NCI-H524 treated with DMSO at 0.1 percent for 48 hours (cell line): ENCODE measurements at places on chromosomes 1 and 21.

DNA sequence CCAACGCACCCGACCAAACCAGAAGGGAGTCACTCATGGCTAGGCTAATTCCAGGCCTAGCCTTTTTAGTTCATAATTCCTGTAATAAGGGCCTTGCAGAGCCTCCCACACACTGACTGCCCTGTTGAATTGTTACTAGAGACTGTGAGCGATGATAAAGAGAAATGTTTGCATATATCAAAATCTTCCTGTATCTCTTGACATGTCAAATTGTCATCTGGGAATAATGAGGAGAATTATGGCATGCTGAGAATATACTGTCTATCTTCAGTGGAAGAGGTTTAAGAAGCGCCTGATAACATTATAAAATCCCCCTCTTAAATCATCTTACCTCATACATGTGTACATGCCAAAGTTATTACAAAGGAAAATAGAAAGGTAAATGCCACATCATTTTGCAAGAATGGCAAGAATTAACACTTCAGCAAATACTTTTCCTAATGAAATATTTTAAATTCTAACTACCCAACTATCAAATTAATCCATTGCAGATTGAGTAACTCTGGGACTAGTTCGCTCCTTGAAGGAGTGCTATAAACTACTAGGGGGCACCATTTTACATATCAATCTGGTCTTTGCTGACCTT, 144.1 kb downstream of the CENPF start:
- DNase-seq, result no peak

DNA sequence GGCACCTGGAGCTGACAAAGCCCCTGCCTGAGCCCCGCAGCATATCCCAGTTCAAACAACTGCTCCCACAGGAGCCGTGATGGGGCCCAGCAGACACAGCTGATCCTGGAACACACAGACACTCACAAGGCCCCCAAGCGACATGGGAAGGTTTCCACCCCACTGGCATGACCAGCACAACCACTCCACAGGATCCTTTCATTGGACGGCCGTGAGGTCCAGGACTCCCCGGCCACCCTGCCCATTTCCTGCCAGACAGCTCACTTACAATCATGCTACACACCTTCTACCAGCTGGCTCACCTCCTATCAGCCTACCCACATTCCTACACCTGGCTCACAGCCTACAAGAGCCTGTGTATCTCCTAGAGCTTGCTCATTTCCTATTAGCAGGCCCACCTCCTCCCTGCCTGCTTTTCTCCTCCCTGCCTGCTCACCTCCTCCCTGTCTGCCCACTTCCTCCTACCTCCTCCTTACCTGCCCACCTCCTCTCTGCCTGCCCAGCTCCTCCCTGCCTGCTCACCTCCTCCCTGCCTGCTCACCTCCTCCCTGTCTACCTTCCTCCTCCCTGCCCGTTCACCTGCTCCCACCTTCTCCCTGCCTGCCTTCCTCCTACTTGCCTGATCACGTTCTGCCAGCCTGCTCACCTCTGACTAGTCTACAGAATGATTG, 73.9 kb downstream of the MATN1 start:
- no peak for DNase-seq

DNA sequence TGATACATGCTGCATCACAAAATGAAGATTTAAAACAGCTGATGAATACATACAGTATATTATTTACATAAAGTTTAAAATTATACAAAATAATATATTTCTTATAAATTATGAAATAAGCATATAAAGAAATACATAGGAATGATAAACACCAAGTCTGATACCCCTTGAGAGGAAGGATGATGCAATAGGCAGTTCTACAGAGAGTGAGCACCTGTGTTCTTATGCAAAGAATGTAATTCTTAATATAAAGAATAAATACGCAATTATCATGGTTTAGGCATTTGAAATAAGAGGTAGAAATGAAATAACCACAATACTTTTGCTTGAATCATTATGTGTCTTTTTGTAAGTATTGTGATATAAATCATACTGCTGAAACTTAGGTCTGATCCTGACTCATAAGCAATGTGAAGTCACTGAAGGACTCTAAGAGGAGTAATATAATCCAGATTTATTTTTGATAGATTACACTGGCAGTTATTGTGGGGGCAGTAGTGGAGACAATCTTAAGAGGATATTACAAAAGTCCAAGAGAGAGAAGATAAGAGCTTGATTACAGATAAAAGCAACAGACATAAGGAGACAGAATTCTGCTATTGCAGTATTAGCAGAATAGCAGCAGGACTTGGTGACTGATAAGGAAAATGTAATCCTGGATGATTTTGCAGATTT, 39.0 kb downstream of the TTLL7 start:
- no peak for DNase-seq

GRCh38 chr1:111139324-111139955, 453 bp downstream of the DRAM2 start:
- no peak for DNase-seq

- no peak for DNase-seq
These were observed 48.2 kb downstream of the DDX20 start for GRCh38 chr1:111803951-111804350.

- DNase-seq, result no peak
These were observed 101.3 kb upstream of the USP24 start for GRCh38 chr1:55316502-55316901.

DNA sequence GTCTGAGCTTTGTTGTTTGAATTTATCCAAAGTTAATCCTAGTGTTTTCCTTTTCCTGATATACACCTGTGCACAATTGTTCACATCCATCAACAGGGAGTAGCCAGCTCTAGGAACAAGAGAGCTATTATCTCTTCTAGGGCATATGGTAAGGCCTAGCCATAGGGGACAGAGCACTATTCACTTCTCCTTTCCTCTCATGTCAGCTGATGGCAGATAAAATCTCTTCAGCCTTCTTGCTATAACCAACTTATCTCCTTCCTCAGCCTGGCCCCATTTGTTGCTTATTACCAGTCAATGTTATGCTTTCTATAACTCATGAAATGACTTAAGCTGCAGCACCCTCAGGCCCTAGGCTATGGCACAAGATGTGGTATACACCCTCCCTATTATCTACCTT, 38.9 kb downstream of the PATJ start:
- DNase-seq, result no peak

DNA sequence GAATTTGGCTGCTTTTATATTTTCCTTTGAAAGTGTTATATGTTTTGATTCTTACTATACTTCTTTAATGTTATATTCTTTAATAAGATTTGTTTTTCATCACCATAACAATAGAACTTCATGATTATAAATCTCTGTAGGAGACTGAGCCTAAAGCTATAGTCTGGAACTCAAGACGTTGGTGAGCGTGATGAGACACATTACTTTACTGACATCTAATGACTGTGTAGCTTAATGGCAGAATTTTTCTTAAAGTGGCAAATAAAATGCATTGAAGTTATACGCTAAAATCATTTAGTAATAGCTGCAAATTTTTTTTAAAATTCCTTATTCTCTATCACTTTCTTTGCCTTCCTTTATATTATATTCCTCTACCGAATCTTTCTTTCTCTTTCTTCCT, 56.1 kb upstream of the HAO2 start:
- DNase-seq, result no peak

DNA sequence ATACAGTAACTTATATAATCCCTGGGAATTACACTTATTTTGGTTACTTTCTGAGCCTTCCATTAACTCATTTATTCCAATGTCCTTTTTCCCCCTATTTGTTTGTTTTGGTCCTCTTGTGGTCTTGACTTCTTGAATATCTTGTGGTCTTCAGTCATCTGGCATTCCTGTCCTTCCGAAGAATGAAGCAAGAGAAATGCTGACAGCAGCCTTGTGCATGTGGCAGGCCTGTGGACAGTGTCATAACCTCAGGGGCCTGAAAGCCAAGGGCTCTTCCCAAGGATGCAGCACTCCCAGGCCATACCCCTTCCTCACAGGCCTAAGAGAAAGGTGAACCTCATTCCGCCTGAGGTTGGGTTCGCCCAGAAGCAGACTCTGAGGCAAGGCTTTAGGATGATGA, 470.2 kb downstream of the DISC1 start:
- no peak for DNase-seq

- no peak for DNase-seq
These were observed 55.1 kb downstream of the KCNC4 start for GRCh38 chr1:110265186-110265585.

DNA sequence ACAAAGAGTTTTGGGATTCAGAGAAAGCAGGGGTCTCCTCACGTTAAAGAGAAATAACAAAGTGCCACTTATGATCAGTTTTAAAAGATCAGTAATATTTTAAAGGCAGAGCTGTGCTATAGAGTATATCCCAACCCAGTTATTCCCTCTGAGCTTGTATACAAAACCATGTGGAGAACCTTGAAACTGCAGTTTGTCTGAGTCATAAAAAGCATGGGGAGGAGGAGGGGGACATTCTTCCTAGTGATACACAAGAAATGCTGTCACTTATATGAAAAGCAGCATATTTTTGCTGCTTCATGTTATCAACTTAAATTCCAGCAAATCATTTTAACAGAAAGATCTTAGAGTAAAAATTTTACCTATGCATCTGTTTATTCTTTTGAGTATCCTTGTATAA, 244.5 kb downstream of the GPR52 start:
- DNase-seq, result no peak

DNA sequence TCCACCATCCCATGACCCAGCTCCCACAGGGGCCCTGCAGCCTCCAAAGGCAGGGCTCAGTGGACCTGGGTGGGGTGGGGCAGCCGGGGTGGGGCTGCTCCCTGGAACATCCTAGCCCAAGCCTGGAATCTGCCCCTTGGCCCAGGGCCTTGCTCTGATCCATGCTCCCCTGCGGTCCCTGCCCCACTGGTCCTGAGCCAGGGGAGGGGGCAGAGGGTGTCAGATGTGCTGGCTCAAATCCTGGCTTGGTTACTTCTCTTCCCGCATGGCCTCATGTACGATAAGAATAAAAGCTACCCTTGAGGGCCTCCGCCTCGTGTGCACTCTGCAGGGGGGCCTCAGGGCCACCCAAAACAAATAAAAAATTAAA, 819 bp downstream of the SLC25A34 start:
- no peak for DNase-seq

DNA sequence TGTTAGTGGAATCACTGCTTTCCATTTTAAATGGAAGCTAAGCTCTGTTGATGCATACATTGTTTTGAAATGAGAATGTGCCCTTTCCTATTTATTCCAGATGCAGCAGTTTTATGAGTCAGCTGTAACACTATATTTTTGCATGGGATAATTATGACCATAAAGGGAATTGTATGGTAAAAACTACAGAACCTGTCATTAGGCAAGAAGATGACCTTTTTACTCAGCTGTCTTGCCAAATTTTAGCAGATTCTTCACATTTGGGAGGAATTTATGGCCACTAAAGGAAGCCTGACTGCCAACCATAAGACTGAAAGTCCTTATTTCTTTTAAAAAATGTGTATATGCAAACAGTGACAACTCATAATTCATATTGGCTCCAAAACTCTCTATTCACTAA, 356.3 kb upstream of the PRMT6 start:
- DNase-seq, result no peak

- DNase-seq, result no peak
These were observed 78.8 kb upstream of the PPM1J start for GRCh38 chr1:112793631-112794565.

DNA sequence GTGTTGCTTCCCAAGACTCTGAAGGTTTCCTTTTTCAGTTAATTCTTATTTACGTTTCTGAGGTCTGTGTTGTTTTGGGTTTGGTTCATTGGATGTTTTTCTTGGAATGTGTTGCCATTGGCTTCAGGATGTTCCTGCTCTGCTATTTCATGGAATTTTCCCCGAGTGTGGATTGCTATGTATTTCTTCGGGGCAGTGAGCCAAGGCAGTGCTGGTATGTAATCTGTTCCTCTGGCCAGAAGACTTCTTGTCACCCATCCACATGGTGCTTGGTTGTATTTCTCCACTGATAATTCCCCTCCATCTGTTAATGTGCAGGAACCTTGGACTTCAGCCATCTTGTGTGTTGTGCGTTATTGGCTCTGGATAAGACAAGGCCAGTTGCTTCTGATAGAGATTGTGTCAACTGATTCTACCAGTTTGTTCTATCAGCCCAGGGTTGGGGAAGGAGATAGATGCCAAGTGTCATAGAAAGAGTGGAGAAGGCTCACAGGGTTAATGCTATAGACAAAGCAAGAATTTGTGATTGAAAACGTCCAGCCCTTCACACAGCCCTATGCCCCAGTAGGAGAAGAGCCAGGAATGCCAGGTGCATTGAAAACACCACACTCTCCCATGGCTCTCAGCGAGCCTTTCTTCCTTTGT, 505.2 kb downstream of the PLPP3 start:
- DNase-seq, result no peak

DNA sequence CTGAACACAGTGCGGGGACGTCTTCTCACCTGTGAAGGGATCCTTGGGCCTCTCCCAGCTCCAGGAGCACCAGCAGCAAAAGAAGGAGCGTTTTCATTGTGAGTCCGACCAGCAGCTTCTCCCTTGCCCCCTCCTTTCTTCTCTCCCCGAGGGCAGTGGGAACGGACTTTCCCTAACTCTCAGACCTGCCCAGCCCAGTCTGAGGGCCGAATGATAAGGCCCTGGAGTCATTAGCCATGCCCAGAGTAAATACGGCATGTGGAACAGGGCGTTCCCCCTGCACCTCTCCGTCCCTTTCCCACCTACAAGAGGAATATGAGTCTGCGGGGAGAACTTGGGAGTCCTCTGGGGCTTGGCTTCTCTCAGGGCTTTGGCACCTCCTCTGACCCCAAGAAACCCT, at the start of gene CTSE:
CTSE (minus strand) TSS at position 201 of the 400 bp plus-strand sequence; CDS start at position 97, 104 bp downstream.
- no peak for DNase-seq

- no peak for DNase-seq
These were observed 1019.2 kb downstream of the TTLL7 start for GRCh38 chr1:82979593-82980236.

- no peak for DNase-seq
These were observed 32.6 kb downstream of the EVA1C start for GRCh38 chr21:32445101-32445500.

- no peak for DNase-seq
These were observed 1.1 kb downstream of the ARV1 start for GRCh38 chr1:230979952-230980351.

DNA sequence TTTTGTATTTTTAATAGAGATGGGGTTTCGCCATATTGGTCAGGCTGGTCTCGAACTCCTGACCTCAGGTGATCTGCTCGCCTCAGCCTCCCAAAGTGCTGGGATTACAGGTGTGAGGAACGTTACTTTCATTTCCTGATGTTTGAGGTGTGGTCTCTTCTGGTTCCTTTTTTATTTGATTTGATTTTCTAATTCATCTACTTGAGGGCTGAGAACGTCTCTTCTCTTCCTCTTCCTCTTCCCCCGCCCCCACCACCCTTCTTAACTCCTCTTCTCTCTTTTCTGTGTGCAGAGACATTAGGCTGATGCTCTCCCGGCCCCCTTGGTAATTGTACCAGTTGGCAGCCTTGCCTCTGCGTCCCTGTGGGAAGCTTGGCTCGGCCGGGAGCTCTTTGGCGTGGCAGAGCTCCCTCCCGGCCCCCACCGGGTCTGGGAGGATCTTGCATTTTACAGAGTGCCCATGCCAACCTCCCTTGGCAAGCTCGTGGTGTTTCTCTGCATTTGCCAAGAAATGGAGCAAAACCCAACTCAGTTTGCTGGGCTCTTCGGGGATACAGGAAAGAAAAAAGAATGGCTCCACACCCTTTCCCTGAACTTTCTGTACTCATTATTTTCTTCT, 19.9 kb downstream of the CRYAA start:
- no peak for DNase-seq

- no peak for DNase-seq
These were observed 16.4 kb downstream of the WDR4 start for GRCh38 chr21:42862774-42863503.

GRCh38 chr1:38973659-38974437, 17.2 kb upstream of the AKIRIN1 start:
- DNase-seq, result no peak

GRCh38 chr1:205447457-205448341, 8.1 kb downstream of the BLACAT1 start:
- no peak for DNase-seq

- DNase-seq, result no peak
These were observed 123.4 kb upstream of the C8B start for GRCh38 chr1:57089221-57089620.
